ENCODE measurements at places on chromosomes 5 and 9.

DNA sequence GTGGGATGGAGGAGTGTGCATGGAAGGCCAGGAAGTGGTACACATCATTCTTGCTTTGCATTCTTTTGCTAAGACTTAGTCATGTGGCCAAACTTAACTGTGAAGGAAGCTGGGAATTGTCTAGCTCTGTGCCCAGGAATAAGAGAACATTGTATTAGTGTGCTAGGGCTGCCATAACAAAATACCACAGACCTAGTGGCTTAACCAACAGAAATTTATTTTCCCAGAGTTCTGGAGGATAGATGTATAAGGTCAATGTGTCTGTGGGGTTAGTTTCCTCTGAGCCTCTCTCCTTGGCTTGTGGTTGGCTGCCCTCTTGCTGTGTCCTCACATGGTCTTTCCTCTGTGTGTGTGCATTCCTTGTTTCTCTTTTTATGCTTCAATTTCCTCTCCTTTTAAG is 32.4 kb downstream of the NNT start:
- no peak for DNase-seq

- DNase-seq, result no peak
Measured at GRCh38 chr9:5579881-5580280, 49.0 kb upstream of the RIC1 start.

GRCh38 chr5:77015938-77016569 is 14.2 kb upstream of the AGGF1 start:
- no peak for DNase-seq

DNA sequence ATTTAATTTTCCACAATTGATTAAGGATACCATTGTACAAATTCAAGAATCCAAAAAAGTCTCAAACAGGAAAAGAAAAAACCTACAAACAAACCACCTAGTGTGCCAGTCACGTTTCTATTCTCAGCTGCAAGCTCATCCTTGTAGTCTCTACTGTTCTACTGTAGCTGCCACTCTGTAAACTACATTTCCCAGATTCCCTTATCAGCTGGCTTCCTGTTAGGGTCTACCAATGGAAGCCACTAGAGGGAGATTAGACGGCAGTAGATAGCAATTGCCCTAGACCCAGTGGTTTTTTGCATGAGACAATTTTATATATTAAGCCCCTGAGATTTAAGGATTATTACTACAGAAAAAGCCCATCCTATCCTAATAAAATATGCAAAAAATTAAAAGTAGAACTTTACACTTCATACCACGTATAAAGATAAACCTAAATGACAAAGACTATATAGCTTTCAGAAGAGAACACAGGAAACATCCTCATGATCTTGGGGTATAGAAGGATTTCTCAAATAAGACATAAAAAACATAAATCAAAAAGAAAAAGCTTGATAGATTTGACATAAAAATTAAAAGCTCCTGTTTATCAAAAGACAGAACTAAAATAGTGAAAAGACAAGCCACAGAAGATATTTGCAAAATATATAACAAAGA is 37.4 kb downstream of the P4HA2 start:
- DNase-seq, result peak; percentile 78

GRCh38 chr9:124426361-124426760 is 11.1 kb upstream of the PSMB7 start:
- no peak for DNase-seq

GRCh38 chr5:119340597-119341218 is 15.1 kb upstream of the TNFAIP8 start:
- no peak for DNase-seq

GRCh38 chr5:2030131-2030530 is 147.4 kb upstream of the IRX4 start:
- no peak for DNase-seq

GRCh38 chr9:130936285-130937117 is 2.5 kb downstream of the FIBCD1 start:
- no peak for DNase-seq

DNA sequence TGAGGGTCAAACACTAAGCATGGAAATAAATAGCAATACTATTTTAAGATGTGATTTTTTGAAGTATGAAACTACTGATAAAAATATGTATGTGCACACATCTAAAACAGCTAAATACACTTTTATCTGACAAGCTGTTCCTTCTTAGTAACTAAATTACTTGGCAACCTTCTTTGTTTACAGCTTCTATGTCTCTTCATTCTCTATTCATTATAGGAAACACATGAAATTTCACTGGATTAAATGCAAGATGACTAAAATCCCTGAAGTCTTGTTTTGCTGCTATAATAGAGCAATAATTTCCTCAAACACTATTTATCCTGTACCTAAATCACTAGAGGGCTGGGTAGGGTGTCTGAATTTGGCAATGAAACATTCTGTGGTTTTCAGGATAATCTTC is 11.7 kb downstream of the RICTOR start:
- no peak for DNase-seq

DNA sequence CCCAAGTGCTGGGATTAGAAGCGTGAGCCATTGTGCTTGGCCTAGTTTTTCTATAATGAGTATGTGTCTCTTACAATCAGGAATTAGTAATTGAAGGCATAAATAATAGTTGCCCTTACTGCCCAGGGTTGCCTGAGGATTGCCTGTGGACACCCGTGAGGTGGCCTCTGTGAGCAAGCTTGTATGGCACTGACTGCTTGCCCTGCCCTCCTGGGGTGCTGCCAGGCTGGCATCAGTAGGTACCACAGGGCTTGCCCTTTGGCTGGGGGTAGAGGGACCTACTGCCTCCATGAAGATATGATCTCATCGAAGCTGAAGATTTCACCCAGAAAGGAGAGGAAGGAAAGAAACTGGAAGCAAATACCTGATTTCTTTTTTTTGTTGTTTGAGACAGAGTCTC is 23.8 kb upstream of the PHF19 start:
- no peak for DNase-seq

DNA sequence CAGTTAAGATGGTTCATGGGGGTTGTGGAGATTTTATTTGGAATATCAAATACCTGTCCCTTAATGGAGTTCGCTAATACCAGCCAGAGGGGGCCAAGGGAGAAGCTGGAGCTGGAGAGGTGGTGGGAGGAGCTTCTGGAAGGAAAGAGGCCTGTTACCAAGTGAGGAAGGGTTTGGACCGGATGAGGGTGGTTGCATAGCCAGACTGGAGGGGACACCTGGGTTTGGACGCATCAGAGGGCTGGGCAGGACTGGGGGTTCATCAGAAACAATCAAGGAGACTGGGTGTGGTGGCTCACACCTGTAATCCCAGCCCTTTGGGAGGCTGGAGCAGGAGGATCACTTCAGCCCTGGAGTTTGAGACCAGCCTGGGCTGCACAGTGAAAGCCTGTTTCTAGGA is 111.8 kb upstream of the IER5L start:
- no peak for DNase-seq

- no peak for DNase-seq
Measured at GRCh38 chr9:76433836-76434235, 25.1 kb upstream of the GCNT1 start.

- DNase-seq, result no peak
Measured at GRCh38 chr9:13991395-13991794, 322.5 kb downstream of the NFIB start.

- DNase-seq, result no peak
Measured at GRCh38 chr9:6068983-6069382, 53.6 kb upstream of the RANBP6 start.

- DNase-seq, result no peak
Measured at GRCh38 chr9:129283705-129284606, 105.9 kb upstream of the IER5L start.

- DNase-seq, result no peak
Measured at GRCh38 chr5:157516626-157517325, 56.8 kb downstream of the NIPAL4 start.

DNA sequence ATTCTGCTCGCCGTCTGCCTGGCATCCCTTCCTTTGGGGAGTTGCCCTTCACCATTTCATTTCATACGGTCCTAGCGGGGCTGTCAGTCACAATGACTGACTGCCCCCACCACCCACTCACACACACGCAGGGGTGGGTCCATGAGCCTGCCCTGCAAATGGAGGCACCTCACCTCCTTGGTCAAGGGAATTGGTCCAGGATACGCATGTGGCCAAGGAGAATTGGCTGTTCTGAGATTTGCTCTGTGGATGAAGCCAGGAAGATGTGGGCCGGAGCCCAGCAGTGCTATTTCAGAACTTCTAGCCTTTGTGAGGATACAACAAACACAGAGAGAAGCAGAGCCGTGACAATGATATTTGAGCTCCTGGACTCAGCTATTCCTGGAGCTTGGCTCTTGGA is 17.0 kb downstream of the C1QTNF2 start:
- no peak for DNase-seq

- DNase-seq, result peak; percentile 43
Measured at GRCh38 chr5:121273833-121274433, 577.7 kb upstream of the FTMT start.

DNA sequence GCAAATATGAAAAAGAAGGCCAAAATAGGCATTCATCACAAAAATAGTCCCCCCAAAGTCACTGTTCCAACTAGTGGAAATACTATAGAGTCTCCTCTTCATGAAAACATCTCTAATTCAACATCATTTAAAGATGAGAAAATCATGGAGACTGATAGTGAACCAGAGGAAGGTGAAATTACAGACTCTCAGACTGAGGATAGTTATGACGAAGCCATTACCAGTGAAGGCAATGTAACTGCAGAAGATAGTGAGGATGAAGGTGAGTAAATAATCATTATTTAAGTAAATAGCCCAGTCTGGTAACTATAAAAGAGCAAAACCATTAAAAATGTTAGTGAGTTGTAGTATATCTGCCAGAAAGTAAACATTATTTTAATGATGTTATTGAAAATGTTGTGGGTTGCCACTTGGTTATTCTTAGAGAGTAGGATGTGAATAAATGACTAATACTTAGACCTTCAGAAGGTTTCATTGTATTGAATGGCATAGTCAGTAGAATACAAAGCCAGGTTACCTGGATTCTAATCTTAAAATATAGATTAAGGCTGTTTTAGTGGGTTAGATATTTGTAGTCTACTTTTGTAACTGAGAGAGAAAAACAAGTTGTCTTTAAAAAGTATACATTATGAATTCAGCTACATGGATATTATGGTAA is 16.3 kb downstream of the AGGF1 start:
- no peak for DNase-seq

DNA sequence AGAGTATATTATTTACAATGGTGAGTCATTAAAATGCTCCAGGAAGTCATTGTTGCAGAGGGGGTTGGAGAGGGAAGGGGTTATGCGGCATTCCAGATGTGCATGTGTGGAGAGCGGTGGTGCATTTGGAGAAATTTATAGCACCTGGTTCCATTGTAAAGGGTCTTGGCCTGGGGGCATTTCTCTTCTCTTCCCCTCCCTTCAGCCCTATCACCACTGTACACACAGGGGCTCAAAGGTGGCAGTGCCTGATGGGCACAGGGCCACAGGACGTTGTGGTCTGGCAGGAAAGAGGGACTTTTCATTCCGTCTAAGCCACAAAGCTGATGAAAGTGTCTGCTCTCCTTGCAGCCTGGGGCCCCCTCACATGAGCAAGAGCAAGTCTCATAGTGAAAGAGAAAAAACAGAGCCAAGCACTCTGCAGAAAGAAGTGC is 442.4 kb upstream of the ZNF462 start:
- DNase-seq, result no peak

- DNase-seq, result no peak
Measured at GRCh38 chr5:28310696-28311095, 1272.3 kb upstream of the CDH9 start.

DNA sequence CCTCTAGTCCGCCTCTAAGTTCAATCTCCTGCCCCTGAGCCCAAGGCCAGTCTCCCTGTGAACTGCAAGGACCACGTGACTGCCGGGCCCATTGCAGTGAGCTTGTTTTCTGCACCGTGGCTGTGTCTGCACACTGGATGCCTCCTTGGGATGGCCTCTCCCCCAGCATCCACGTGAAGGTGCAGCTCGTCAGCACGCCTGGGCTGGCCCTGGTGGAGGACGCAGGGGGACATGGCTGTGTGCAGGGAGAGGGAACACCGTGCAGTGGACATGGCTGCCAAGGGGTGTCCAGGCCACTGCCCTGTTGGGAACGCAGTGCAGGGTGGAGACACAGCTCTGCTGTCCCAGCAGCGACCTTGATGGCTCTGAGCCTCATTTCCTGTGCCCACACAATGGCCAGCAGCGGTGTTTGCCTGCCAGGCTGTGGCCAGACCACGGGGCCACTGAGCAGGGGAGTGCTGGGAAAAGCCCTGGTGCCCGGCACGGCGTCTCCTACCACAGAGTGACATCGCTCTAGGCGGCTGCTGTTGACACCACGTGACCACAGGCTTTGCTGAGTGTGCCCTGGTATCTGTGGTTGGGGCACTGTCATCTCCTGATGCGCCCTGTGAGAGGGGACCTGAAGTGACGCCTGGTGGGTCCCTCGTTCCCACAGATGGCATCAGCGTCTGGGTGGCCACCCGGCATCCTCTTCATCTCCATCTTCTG is 26.9 kb upstream of the EXOC3 start:
- no peak for DNase-seq

- DNase-seq, result no peak
Measured at GRCh38 chr5:150782850-150783249, 4.3 kb downstream of the SMIM3 start.

DNA sequence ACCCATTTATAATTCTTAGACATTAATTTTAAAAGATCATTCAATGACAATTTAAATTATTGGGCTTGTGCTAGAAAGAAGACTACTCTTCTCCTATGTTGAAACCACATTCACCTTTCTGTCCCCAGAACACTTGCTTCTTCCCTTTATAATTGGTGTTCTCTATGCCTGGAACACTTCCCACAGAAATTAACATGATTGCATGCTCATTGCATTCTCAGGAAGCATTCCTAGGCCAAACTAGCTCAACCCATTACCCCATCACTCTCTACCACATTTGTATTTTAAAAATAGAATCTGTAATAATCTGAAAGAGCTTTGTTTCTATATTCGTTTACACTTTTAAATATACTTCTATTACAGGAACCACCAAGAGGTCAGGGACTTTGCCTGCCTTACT is 184.7 kb downstream of the MEF2C start:
- DNase-seq, result no peak

DNA sequence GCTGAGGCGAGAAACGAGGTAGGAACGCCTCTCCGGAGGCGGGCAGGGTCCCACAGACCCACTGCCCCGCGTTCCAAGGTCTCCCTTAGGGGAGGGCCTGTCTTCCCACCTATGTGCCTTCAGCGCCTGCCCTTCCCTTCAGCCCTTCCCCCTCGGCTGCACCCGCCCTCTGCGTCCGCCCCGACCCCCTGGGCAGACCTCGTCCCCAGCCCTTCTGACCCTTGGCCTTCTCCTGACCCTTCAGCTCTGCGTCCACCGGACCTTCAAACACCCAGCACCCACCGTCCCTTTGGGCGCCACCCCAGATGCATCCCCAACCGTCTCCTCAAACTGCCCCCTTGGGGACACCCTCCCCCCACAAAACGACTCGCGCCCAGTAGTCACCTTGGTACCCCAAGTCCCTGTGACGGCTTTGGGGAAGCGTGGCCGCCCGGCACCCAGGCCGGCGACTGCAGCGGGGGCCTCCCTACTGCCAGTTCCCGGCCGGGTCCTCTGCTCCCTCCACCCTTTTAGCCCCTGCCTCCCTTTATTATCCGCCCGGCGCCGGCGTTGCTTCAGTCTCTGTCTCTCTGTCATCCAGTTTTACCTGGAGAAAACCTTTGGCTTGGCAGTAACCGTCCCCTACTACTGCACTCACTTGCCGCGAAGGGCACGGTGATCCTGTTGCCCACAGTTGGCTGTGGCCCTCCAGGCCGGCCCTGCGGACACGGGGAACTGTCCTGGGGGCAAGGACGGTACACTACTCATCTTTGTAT is 421 bp downstream of the RUSC2 start:
- DNase-seq, result no peak

GRCh38 chr9:131986576-131986975 is 93.1 kb downstream of the MED27 start:
- peak; percentile 51 for DNase-seq

Measured in SHP77 (cell line).